ENCODE measurements at places on chromosomes 12 and 14. TPM values are rescaled to one million over a fixed set of nuclear protein-coding genes. Genes with fewer than 3 reads are reported as not detected.

The NOS1 gene
- 3.8 TPM for total RNA-seq

The CFAP54 gene
- 21.2 TPM for total RNA-seq

DNA sequence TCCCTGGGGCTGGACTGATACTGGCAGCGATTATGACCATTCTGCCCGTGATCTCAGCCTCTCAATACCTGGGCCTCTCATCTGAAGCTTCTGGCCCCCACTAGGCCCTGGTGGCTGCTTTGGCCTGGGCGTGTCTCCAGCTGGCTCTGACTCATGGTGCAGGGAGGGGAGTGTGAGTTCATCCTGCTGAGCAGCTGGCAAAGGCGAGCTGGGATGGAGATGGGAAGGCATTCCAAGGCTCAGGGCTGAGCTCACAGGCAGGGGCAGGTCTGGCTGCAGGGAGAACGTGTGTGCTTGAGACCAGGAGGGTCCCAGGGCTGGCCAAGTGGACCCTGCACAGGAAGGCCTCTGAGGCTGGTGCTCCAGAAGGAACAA, 221.8 kb downstream of the TMEM121 start:
- DNase-seq = peak; percentile 81

DNA sequence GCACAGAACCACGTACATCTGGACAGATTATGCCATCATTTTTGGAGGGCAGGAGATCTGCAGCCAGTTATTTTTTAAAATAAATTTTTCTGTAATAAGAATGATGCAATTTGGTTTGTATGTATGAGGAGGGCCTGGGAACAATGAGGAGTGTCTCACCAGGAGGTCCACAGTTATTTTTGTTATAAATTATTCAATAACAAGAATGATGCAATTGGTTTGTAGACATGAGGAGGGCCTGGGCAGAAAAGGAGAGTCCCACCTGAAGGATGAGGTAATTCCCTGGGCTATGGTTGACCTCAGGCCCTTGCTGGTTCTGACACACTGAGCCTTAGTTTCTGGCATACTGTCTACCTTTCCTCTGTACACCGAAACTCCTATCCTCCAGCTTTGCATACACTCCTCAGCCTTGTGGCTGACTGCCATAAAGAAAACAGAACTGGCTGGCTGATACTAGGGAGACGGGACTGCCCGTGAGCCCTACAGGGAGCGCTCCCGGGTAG, 9.0 kb upstream of the DCD start:
- no peak for DNase-seq

DNA sequence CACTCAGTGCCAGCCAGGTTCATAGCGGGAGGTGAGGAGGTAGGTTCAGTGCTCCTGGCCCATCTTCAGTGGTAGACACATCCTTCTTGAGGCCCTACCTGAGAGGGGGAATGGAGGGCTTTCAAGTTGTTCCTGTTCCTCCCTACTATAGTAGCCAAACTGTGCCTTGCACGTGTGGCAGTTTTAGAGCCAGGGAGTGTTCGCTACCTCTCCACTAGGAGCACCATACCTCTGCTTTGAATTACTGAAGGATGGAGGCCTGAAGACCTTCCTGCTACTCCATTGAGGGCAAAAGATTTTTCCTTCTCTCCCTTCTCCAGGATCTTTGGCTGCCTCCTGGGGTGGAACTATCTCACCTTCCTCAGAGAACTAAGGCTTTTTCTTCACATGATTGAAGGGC, 5.9 kb upstream of the ALG10 start:
- DNase-seq = no peak

The CCDC60 gene
- total RNA-seq = not detected

DNA sequence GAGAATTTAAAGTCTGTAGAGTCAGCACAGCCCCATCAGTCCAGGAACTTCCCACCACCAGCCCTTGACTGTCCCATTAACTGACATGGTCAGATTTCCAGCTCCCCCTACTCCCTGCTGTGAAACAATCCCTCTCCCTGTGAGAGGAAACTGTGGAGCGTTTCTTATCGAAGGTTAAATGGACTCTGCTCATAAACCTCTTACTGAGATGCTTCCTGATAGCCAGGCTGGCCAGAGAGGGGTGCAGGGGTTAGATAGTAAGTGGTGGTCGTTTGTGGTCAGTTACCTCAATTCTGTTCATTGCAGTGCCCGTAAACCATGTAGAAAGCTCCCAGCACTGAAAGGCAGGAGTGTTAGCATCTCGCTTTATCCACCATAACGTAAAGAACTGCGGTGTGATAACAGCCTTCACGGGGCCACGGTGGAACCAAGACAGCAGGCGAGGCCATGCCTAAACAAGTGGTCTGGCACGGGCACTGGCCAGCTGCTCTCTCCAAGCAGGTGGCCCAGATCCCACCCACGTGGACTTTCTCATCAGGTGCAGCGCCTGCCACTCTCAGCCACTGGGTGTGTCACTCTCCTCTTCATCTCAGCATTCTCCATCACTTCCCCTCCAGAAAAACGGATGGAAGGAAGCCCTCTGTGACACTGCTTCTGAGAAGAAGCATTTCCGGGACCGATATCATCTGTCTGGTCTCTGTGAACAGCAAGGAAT, 102.2 kb downstream of the FBXL14 start:
- peak; percentile 28 for DNase-seq

DNA sequence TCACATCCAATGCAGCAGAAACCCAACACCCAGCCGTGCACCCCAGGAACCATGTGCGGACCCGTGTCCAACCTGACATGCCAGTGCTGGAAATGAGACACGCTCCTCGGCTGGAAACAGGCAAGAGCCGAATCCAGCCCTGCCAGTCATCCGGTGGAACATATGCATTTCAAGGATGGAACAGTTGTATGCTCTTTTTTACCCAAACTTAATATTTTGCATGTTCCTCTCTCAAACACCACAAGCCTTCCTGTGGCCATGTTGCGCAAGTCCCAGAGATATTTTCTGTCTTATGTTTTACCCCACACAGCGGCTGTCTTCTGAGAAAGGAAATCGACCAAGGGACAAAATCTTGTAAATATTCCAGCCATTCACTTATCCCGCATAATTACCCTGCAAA, 196.9 kb downstream of the BCL11B start:
- DNase-seq = no peak

The LRRK2 gene
- total RNA-seq = 10.7 TPM

- no peak for DNase-seq
Measured at GRCh38 chr14:102829016-102829548, 51.8 kb downstream of the TRAF3 start.

The RHEBL1 gene
- total RNA-seq = 0.91 TPM

DNA sequence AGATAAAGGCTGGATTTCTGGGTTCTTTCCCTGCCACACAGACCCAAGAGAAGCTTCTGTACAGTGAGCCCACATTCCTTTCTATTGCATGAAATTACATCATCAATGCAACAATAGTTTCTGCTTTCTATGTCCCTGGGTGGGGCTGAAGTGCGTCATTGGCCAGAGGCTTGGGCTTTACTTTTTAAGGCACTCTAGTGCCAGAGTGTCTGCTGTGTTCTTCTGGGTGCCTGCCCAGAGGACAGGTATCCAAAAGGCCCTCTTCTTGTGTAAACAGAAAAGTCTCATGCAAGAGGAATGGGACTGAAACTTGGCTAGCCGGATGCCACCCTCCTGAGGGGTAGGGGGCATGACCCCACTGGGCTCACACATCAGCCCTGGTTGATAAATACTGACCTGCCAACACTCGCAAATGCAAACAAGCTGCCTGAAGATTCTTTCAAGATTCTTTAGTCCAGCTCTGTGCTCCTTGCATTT, 5.9 kb downstream of the KRT86 start:
- no peak for DNase-seq

The C12orf60 gene
- 4.4 TPM for total RNA-seq

The RAD9B gene
- total RNA-seq = 0.91 TPM

DNA sequence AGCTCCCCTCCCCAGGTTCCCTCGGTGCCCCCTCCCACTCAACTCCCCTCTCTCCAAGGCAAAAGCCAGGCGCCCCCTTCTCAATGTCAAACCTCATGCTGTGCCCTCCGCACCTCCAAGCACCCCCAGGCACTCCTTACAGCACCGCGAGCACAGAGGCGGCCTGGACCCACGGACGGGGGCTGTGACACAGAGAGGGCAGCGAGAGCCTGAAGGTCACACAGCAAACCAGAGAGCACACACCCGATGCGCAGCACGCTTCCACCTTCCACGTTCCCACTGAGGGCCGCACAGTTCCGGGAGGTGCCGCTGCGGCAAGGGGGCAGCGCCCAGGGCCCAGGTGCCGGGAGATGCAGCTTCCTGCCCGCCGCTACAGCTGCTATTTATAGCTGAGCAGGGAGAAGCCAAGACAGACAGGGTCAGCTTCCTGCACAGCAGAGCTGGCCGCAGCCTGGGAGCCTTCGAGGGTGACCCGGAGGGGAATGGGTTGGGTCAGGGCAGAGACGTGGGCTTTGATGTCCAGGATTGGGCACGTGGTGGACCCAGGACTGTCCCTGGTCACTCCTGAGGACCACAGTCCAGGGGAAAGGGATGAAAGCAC, 12.9 kb downstream of the NCOR2 start:
- DNase-seq = no peak

DNA sequence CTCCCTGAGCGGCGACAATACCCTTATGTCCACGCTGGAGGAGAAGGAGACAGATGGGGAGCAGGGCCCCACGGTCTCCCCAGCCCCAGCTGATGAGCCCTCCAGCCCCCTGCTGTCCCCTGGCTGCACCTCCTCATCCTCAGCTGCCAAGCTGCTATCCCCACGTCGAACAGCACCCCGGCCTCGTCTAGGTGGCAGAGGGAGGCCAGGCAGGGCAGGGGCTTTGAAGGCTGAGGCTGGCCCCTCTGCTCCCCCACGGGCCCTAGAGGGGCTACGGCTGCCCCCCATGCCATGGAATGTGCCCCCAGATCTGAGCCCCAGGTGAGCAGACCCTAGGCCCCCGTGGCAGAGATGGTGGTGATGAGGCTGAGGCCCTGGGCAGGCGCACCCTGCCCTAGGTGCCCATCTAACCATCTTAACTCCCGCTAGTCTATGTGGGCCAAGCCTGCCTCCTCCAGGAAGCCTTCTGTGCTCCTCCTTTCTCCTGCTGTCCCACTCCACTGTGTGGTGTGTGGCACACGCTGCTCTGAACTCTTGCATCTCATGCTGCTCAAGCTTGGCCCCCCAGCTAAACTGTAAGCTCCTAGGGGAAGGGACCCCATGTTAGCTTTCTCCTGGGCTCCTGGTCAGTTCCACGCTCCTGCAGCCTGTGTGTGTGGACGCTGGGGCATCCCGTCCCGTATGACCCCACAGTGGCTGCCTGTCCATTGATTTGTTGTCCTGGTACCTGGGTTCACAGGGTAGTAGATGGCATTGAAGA, 12.1 kb downstream of the MCRS1 start:
- DNase-seq = no peak

- no peak for DNase-seq
Measured at GRCh38 chr14:105937253-105938054, 411.1 kb downstream of the TMEM121 start.

- no peak for DNase-seq
Measured at GRCh38 chr12:97299847-97300246, 162.8 kb upstream of the RMST start.

DNA sequence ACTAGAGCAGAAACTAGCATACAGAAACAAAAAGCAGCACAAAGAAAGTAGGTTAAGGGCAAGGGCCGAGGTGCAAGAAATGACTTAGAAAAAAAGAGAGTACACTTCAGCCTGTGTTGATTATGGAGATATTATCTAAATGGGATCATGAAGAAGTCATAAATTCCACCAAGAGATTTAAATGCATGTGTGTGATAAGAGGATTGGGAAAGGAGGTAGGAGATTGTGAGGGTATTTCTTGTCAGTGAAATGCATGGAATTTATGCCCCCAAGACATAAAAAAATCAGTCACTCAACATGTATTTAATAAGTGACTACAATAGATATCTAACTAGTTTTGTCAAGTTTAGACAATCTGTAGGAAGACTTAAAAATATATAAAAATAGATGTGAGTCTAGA, 976.2 kb upstream of the LRFN5 start:
- no peak for DNase-seq

GRCh38 chr12:9867531-9867930, 1.6 kb downstream of the CLEC2B start:
- no peak for DNase-seq

DNA sequence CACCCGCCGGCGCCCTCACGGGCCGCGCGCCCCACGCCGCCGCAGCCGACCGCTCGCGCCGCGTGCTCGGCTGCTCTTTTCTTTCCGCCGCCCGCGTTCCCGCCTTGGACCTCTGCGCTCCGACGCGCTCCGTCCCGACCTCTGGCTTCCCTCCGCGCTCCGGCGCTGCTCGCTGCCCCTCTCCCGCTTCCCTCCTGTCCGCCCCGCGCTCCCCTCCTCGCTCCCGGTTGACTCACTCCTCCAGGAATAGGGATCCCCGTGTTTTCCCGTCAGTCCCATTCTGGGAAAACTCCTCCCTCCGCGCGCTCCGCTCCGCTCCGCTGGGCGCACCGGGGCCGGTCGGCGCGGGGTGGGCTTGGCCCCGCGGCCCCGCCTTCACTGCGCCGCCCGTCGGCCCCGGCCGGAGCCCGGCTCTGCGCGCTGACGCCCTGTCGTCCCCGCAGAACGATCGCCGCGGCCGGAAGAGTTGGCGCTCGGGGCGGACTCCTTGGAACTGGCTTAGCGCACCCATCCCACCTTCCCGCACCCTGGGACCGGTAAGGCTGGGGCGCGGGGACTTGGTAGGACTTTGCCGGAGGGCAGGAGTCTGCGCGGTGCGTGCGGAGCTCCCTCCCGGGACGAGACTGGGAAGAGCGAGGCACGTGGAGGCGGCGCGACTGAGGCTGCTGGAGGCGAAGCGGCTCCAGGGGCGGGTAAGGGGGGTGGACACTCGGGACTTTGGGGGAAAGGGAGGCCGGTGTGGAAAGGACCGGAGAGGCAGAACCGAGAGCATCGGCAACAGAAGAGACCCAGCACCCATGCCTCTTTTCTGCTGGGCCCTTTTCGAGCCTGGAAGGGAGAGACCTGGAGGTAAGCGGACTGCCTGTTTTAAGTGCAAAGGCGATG, 550 bp downstream of the TEAD4 start:
- DNase-seq = peak; percentile 42

GRCh38 chr14:93564918-93565317, 134.2 kb downstream of the UNC79 start:
- no peak for DNase-seq

- peak; percentile 62 for DNase-seq
Measured at GRCh38 chr14:73786636-73787485, 64.8 kb upstream of the PTGR2 start.

The REP15 gene
- total RNA-seq = 0.82 TPM

GRCh38 chr14:71536927-71537772, 395.1 kb upstream of the RGS6 start:
- DNase-seq = no peak

GRCh38 chr12:15886372-15887042, 4.3 kb downstream of the STRAP start:
- DNase-seq = no peak

DNA sequence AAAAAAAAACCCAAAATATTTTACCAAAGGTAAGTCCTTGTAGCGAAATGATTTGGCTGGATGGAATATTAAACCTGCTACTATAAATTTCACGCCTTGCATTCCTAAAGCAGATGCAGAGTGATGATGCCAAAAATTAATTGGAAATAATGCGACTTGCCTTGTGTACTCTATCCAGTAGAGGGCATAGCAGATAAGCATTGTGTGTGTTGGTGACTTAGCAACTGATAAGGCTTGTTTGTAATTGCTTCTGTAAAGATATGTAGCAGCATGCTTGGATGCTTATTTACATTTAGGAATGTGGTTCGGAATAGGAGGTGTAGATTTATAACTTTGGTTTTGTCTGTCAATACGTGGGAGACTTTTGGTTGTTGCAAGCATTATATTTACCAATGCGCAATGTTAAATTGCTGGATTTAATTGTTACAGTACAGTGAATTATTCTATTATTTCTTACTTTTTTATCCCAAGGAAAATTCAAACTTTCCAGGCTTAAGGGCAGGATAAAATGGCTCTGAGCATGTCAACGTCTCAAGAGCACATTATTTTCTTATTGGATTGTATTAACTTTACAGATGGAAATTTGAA, 80.5 kb downstream of the TMEM260 start:
- DNase-seq = peak; percentile 76
